Fibroblast of lung (primary cell): ENCODE measurements at places on chromosomes 3 and 15. TPM values are rescaled to one million over a fixed set of nuclear protein-coding genes. Genes with fewer than 3 reads are reported as not detected.

LSAMP gene
- polyA plus RNA-seq: 5.9 and 10.7 TPM in 2 replicates

CISH gene
- polyA plus RNA-seq: 1.6 and 1.9 TPM in 2 replicates

RASGRF1 gene
- 0.02 and 0.09 TPM in 2 replicates for polyA plus RNA-seq

XXYLT1 gene
- polyA plus RNA-seq: 15.9 and 18.5 TPM in 2 replicates
